ENCODE measurements at places on chromosomes 16 and 17.

DNA sequence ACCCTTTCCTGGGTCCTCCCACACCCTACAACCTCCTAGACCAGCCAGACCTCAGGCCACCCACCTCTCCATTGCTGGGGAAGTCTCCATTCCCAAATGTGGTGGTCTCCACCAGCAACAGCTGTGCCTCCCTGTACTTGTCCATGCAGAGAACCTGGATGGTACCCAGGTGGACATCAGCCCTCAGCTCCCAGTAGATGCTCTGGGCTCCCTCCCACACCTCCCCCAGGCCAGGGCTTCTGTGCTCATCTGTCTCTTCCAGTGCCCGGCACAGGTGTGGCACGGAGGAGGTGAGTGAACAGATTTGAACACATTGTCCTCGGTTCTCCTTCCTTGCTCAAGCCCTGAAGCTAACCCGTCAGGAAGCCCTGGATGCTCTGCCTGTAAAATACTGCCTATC, 34.6 kb downstream of the LGALS9 start:
- DNase-seq = no peak

DNA sequence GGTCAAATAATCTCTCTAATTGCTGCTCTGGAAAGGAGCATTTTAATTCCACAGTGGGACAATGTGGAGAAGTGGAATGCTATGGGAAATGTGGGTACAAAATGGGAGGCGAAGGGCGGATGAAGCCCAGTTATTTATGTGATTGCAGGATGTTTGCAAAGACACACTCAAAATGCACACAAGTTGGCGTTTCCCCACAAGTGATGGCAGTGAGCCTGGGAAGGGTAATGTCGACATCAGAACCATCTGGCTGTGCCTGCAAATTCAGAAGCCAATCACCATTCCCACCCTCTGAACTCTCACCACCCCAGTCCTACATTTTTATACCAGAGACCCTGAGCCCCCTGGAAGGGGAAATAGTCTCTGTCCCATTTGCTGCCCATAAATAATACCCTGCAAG, 201.1 kb downstream of the SOX9 start:
- DNase-seq = no peak

GRCh38 chr17:82227629-82228277, 1.1 kb upstream of the SLC16A3 start:
- DNase-seq = no peak

DNA sequence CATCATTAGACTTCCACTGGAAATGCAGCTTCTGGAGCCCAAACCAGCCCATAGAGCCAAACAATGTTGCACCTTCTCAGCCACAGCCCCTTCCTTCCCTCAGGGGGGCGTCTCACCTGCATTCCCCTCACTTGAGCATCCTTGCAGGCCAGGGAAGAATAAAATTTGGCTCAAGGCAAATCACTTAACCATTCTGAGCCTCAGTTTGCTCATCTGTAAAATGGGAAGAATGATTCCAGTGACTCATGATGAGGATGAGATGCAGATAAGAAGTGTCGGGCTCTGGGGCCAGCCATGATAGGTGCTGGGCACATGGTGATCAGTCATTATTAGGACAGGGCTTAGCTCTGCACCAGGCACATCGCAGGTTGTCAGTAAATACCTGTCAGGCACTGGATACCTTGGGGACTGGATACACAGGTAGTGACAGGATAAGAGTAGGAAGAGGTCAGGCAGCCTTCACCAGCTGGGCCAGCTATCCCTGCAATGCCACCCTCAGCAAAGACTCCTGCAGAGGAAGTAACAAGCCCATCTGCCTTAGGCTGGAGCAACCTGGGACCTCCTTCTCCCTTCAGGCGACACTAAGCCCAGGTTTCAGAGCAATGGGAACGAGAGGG, 208.0 kb upstream of the TNRC6C start:
- DNase-seq = no peak

DNA sequence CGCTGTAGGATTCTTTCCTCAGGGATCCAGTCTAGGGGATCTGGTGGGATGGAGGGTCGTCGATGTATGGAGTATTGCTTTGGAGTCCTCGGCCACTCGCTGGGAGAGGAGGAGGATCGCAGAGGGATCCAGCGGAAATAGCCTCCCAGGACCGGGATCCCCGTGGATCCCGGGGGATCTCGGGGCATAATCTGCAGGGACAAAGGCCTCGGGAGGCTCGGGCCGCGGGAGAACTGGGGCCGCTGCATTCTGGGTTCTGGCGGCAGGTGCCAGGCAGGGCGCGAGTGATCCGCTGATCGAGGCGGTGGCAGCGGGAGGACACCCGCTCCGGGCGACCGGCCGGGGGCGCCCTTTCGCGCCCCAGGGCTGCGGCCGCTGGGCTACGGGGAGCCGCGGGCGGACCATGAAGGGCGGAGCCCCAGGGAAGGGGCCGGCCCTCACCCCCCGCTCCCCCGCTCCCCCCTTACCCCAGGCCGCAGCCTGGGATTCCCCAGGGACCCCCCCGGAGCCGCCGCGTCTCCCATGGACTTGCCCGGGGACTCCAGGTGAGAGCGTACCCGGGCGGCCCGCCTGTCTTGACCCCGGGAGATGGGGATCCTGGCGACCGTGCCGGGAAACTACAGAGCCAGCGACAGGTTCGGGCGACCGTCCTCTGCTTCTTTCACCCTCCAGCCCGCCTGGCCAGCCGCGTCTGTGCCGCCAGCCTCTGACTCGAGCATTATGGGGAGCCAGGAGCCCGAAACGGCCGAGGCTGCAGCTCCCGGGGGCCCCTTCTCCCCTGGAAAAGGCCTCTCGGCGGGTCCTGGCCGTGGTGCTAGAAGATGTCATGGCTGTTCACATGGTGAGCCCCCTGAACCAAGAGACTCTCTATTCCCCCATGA, 604 bp downstream of the PRR14 start:
- DNase-seq = peak; percentile 61

- DNase-seq = no peak
Observed at GRCh38 chr17:49370971-49371834, 9.2 kb upstream of the ZNF652 start.

DNA sequence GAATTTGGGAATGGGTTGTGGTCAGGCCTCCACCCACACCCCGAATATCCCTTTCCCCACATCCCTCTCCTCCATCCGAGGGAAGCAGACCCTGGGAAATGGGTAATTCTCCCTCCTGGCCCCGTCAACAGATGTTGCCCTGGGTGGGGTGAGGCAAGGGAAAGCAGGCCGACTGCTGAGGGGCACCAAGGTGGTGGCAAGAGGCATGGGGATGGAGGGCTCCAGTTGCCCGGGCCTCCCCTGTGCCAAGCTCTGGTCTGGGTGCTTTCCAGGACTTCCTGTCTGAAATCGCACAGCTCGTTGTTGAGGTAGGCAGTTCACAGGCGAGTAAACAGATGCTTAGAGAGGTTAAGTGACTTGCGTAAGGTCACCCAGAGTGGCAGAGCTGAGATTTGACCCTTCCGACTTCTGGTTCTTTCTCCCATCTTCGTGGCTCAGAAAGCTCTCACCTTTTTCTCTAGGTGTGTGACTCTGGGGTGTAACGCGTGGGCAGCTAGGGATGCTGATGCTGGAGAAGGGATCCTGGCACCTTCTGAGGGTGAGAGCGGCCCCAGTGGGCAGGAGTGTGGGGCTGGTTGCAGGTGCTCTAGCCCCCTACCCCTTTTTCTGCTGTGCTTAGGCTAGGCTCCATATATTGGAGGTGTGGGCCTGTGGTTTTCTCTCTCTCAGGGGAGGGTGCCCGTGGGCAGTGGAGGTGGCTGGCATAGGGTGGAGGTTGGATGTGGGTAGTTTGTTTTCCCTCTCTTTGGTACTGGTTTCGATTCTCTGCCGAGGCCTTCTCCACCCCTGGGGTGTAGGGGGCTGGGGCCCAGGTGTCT, 17.2 kb downstream of the RARA start:
- no peak for DNase-seq

- no peak for DNase-seq
Observed at GRCh38 chr16:86343027-86343795, 167.1 kb upstream of the FOXF1 start.

GRCh38 chr17:61160204-61160603, 239.4 kb upstream of the TBX2 start:
- no peak for DNase-seq

GRCh38 chr17:74147056-74147835, 56.2 kb upstream of the RPL38 start:
- no peak for DNase-seq

GRCh38 chr17:57201481-57201880, 54.8 kb upstream of the MSI2 start:
- no peak for DNase-seq

- DNase-seq = no peak
Observed at GRCh38 chr17:73155410-73156165, 9.2 kb upstream of the SSTR2 start.

DNA sequence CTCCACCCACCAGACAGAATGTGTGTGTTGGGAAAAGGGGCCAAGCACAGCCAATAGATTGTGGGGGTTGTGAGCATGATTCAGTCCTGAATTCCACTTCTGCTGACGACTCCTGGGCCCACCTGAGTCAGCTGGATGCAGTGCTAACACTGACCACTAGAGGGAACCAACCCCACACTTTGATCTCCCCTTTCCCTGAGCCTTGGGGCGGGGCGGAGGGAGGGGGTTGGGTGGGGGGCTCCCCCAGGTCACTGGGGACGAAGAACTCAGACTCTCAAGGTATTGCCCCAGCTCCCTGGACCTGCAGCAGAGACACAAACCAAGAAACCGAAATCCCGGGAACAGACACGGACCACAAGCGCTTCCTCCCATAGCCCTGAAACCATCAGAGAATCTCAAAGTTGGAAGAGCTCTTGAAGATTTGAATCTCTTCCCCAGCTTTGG, 621 bp upstream of the CSHL1 start:
- DNase-seq = peak; percentile 44

DNA sequence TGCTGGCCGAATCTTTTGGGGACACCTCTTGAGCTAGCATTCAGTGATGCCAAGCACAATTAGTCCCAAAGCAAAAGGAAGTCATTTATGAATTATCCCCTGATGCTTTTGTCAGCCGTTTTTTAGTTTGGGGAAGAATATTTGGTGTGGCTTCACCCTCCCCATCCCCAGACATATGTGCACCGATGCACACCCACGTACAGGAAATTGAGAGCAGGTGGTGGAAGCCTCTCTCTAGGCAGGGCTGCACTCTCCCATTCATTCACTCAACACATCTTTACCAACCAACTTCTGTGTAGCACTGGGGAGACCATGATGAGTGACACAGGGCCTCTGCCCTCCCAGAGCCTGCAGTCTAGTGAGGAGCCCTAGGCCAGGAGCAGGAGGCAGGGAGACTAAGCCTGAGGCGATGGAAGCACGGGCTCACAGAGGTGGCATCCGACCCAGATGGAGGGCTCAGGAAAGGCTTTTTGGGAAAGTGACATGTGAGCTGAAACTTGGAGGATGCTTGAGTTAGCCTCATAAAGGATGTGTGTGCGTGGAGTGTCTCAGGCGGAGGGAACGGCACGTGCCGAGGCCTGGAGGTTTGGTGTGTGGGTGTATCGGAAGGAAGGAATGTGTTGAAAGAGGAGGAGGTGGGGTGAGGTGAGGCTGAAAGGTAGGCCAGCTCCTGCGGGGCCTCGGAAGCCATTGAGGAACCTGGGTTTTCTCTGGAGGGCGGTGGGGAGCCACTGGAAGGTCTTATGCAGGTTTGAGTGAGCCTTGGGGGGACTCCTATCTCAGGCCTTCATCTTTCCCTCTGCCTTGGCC, 43.8 kb downstream of the PSME3IP1 start:
- DNase-seq = no peak

DNA sequence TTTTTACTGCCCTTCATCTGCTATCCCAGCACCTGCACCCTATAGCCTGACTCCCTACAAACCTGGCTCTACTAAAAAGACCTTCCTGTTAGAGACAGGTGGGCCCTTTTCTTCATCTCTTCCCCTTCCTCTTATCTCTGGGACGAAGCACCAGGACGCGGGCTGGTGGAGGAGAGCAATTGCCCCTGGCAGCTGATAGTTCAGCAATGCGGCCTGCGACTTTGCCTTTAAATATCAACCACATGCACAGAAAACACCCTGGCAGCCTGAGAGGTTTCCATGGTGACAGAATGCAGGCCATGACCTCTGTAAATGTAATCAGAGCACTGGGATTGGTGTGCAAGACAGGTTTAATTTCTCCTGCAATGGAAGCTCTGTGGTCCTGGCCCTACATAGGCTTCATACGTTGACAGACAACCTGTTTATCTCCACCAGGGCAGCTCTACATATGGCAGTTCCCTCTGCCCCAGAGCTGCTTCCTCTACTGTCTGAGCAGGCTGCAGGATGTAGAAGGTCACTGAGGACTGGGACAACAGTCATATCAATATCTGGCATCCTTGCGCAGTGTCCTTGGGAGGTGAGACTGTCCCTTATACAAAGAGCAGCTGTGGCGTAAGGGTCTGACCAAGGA, 10.0 kb upstream of the SKAP1 start:
- peak; percentile 50 for DNase-seq

GRCh38 chr17:50301891-50302584, 27.8 kb downstream of the TMEM92 start:
- no peak for DNase-seq

GRCh38 chr16:71627731-71628181, 1.8 kb downstream of the MARVELD3 start:
- no peak for DNase-seq

- DNase-seq = no peak
Observed at GRCh38 chr16:78813661-78814311, 714.3 kb downstream of the WWOX start.

DNA sequence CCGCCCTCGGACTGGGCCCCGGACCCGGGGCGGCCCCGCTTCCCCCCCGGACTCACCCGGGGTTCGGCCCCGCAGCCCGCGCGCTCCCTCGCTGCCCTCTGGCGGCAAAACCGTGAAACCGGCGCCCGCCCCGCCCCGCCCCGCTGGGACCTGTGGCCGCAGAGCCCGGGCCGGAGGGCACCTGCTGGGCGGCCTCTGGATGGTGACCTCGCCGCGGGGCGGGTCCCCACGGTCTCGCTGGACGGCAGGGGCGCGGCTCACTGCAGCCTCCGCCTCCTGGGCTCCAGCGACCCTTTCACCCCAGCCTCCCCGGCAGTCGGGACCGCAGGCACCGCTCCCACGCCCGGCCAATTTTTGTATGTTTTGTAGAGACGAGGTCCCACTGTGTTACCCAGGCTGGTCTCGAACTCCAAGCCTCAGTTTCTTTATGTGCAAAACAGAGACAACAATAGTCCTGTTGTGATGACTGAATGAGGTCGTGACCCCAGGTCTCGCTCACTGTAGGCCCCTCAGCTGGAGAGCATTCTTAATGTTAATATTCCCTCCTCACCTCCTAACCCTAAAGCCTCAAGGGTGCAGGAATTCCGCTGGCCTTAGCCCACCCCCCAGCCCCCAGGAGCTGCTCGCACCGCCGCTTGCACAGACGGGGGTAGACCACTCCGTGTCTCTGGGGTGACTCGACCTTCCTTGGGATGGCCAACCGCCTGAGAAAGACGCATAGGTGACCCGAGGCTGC, 33.7 kb upstream of the RPH3AL start:
- DNase-seq = peak; percentile 35

DNA sequence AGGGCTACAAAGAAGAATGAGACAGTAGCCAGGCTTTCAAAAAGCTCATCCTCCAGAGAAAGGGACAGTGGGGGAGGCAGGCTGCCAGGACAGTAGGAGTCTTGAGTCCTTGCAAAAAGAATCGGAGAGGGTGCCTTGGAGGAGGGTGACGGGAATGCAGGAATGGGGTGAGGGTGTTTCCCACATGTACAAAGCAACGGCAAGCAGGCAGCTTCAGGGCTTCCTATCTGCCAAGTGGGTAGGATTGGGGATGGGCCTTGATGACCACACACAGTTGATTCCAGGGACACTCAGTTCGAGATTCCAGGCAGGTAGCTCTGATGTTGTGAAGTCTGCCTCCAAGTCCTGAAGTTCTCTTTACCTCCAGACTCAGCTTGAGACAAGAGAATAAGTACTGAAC, 54.4 kb downstream of the C17orf67 start:
- no peak for DNase-seq

- peak; percentile 32 for DNase-seq
Observed at GRCh38 chr17:50816771-50817751, 18.3 kb upstream of the WFIKKN2 start.

GRCh38 chr16:73240920-73241319, 193.0 kb upstream of the ZFHX3 start:
- no peak for DNase-seq
